DMS153 (cell line): ENCODE measurements at places on chromosomes 3 and 15.

GRCh38 chr3:99579965-99580364, 58.4 kb upstream of the COL8A1 start:
- no peak for DNase-seq

GRCh38 chr15:46296002-46296401, 661.2 kb downstream of the SQOR start:
- no peak for DNase-seq

GRCh38 chr3:99765042-99765942, 52.4 kb upstream of the CMSS1 start:
- DNase-seq, result no peak

DNA sequence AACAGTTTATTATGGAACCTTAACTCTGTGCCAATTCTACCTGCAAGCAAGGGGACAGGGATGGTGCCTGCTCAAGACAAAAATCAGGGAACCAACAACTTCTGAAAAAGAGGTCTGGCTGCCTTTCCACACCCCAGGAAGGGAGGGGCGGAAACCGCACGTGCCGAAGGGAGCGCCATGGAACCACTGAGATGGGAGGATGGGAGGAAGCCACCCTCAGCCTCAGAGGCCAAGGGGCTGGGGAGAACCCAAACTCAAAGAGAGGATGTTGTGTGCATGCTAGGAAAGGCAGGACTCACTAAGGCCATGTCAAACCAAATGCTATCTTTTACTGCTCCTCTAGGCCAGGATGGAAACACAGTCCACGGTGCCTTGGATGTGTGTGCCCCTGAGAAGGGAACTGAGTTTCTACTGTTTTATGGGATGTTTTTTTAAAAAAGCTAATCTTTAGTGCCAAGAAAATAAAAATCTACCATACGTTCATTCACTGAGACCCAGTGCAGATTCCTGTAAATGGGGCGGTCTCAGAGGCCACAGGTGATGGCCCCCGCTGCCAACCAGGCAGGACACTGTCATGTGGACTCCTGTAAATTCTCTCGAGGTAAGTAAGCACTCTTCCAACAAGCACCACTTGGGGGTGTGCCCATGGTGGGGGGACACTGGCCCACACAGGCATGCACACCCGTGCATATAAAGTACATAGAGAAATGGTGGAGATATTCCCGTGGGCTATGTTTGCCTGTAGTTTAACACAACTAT, 20.5 kb downstream of the SRPRB start:
- no peak for DNase-seq

- peak; percentile 55 for DNase-seq
Measured at GRCh38 chr3:6644070-6644929, 216.6 kb upstream of the GRM7 start.

DNA sequence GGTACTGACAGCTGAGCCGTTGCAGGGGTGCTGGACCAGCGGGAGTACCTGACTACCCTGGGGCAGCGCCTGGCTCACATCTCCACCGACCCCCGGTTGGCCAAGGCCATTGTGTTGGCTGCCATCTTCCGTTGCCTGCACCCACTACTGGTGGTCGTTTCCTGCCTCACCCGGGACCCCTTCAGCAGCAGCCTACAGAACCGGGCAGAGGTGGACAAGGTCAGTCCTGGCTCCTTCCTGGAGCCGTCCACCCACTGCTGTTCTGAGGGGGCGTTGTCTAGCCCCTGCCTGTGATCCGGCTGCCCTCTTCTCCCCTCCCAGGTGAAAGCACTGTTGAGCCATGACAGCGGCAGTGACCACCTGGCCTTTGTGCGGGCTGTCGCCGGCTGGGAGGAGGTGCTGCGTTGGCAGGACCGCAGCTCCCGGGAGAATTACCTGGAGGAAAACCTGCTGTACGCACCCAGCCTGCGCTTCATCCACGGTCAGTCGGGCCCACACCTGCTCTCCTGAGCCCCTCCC, 45.7 kb downstream of the DHX30 start:
- no peak for DNase-seq

DNA sequence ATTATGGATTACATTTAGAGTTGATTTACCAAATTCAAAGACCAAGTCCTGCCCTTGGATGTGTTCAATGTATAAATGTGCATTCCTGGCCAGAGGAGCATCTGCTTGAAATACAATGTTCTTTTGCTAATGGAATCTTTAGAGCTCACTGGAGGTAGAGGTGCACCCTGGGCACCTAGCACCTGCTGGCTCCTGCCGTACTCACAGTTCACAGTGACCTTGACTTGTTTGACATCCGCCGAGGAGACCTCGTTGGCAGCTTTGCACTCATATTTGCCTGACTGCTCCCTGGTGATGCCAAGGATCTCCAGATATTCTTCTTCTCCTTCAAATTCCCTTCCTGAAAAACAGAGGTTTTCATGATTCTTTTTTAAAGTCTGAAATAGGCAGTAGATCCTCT, 229.0 kb downstream of the GAP43 start:
- DNase-seq, result no peak

DNA sequence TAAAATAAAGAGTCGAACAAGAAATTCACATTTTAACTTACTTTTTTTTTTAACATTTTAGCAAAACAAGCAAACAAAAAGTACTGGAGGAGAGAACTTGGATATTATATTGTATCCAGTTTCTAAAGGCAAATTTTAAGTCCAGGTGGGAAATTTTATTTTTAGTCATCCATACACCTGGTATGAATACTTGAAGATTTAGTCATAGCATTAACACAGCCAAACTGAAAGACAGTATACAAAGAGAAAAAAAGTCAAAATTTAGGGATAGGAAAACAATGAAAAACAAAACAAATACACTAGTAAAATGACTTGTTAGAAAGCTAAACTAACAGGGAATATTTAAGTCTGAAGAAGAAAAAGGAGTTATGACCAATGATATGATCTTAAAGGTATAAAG, 69.1 kb downstream of the PROS1 start:
- DNase-seq, result no peak

DNA sequence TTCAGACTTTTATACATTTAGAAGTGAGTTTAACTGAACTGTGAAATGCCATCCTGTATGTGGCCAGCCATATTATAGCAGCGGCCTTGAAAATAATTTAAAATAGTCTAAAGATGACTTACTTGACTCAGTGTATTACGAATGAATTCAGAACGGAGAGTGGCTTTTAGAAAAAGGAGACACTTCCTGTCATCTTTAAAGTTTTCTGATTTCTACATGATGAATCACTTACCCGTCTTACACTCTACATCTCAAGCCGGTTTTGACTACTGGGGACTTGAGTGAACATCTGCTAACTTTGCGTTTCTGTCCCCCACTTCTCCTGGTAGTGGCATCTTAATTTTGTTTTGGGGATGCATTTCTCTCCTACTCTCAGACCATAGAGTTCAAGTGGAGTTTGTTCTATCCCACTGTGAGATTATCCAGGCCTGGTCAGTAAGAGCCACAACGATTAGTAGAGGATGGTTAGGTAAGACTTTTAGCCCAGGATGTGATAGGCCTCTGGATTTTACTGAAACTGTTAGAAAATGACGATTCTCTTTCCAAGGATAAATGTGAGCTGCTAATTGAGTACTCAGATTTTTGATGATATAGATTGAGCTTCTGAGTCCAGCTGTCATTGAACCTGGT, 175.4 kb upstream of the CADPS start:
- DNase-seq, result no peak

GRCh38 chr3:97658668-97659285, 105.8 kb upstream of the ARL6 start:
- DNase-seq, result peak; percentile 20

DNA sequence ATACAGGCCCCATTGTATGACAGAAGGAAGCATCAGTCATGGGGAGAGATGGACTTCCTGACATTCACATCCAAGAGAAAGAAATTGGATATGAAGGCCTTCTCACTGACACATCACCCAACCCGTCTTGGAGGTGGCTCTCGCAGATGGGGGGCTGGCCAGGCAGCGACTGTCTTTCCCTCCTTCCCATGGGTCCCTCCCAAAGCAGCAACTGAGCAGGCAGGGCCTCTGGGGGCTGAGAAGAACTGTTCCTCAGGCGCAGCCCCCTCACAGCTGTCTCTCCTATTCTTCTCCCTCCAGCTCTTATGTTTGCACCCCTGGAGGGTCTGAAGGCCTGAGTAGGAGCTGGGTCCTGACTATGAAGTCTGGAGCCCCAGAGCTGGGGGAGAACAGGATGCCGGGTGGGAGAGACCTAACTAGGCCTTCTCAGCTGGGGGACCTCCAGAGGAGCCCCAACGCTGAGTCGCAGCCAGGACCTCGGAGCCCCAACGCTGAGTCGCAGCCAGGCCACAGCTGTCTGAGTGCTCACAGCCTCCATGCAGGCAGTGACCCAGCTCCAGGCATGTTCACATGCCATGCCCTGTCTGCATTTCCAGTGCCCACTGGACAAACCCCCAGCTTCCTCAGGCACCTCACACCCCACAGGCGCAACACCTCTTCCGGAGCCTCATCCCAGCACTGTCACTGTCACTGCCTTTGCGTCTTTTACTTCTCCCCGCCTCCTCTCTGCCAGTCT, 29.6 kb downstream of the UMPS start:
- DNase-seq, result no peak

DNA sequence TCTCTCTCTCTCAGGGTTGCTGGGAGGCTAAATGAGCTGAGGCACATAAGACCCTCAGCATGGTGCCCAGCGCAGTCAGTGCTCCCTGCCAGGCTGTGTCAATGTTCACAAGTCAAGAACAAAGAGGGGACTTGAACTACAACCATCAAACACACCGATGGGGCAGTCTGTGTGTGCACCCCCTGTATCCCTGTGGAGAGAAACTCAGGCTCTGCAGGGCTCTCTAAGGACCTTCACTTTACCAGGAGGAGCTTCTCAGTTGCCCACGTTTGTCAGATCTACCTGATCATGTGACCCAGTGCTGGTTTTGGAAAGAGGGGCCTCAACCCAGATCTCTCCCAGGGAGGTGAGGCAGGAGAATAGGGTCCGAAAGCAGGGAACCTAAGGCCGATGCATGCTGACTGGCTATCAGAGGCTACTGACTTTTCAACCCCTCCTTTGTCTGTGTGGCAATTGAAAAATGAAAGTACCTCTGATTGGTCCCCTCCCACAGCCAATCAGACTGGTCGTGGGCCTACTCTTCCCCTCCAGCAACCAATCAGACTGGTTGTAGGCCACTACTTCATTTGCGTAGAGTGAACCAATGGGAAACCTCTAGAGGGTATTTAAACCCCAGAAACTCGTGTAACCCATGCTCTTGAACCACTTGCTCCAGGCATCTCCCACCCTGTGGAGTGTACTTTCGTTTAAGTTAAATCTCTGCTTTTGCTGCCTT, 34.0 kb downstream of the RHCG start:
- no peak for DNase-seq

DNA sequence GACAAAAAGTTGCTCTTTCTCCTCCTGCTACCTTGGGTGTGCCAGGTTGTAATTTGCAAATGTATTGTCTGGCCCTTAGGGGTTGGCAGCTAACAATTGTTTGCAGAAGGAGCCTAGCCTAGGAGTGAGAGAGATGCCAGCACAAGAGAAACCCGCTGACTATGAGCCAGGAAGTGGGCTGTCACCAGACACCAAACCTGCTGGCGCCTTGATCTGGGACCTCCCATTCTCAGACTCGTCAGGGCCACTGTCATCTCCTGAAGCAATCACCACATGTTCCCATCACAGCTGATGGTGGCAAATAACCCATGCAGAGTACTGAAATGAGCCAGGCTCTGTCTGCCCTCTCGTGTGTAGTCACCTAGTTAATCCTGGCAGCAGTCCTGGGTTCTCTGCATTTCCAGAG, 406.4 kb upstream of the NPAP1 start:
- no peak for DNase-seq

GRCh38 chr15:76223521-76223920, 87.7 kb downstream of the ETFA start:
- no peak for DNase-seq

DNA sequence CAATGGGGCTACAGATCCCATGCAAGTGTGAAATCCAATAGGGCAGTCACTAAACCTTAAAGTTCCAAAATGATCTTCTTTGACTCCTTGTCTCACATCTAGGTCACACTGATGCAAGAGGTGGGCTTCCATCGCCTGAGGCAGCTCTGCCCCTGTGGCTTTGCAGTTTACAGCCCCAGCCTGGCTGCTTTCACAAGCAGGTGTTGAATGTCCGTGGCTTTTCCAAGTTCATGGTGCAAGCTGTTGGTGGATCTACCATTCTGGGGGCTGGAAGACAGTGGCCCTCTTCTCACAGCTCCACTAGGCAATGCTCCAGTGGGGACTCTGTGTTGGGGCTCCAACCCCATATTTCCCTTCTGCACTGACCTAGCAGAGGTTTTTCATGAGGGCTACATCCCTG, 68.5 kb upstream of the PRR20G start:
- DNase-seq, result no peak

DNA sequence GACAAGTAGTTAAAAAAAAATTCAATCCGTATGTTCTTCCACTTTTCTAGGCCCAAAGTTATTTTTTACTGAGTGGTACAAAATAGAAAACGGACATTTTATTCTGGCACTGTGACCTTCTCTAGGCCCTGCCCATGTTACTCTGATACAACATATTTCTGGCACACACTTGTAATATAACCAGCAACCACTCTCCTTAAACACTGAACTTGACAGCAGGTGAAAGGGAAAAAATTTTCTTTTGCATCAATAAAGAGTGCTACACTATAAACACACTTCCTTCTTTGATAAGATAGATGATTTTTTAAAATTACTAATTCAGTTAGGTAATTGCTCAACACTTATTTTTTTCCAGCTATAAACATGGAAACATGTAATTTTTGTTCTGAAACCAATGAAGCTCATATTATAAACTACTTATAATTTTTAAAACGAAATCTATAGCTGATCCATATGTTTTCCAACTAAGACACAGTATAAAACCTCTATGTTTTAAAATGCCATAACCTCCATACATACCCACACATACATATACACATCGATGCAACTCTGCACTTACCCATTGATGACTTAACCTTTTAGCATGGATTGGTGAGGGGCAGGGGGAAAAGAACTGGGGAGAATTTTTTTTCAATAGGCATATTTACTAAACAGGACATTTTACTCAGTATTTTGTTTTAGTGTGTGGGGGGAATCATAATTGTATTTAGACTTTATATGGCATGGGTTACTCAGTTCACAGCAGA, 5.3 kb upstream of the CTNNB1 start:
- no peak for DNase-seq

DNA sequence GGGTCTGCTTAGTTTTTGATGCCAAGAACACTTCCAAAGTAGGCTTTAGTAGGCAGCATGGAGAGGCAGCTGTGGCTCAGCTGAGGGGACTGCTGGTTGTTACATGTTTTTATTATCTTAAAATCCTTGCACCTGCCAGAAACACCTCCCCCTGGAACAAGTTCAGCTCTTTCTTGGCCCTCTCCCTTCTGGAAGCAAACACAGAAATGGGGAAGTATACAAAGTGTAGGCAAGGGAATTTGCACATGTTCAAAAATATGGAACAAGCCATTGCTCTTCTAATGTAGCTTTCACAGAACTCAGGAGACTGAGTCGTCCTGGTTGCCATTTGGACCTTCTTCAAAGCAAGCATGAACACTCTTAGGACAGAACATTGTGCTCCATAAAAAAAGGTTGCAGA, 169.1 kb upstream of the SEMA6D start:
- no peak for DNase-seq

GRCh38 chr3:50204804-50205412, at the start of gene SLC38A3:
TSS of gene SLC38A3 (plus strand) at chr3:50205271. CDS start at chr3:50214200, 8,929 bp downstream.
- DNase-seq, result no peak

GRCh38 chr3:25448750-25449692, 21.0 kb downstream of the RARB start:
- no peak for DNase-seq

- peak; percentile 19 for DNase-seq
Measured at GRCh38 chr3:125129512-125129997, 73.8 kb upstream of the HEG1 start.
